ENCODE measurements at places on chromosomes 6 and 20.

GRCh38 chr6:87575423-87575822 is 14.4 kb downstream of the RARS2 start:
- no peak for DNase-seq

- DNase-seq: no peak
Observed at GRCh38 chr6:90982051-90982450, 395.2 kb upstream of the MAP3K7 start.

GRCh38 chr6:151300267-151300991 is 60.7 kb downstream of the AKAP12 start:
- no peak for DNase-seq

DNA sequence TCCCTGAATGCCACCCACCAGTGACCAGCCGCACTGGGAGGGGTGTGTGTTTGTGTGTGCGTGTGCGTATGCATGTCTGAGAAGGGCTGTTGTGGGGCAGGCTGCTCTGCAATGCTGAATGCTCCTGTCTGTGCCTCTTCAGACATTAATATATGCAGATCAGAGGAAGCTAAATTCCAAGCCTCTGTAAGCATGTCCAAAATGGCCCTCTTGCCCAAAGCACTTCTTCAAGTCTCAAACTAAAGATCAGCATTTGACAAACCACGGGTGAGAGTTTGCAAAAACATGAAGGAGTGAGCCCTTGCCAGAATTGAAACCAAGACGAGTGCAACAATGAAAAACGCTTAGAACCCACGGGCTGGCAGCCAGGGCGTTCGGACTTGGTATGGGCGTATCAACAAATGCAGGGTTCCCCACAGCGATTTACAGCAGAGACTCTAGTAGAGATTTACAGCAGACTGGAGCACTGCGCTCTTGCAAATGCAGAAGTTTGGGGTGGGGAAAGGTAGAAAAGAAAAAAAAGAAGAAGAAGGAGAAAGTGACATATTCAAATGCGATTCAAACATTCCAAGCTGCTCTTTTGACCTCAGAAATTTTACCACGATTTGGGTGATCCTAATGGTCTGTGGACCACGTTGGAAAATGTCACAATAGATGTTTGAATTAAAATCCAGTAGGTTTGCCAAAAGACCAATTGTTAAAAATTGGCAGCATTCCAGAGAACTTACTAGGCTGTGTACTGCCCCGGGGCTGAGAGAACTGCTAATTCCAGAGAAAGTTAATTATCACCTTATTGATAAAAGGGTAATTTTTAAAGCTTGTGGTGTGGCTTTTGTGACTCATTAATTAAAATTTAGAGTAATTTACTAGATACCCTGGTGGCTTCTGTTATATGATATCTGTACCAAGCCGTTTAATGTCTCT is 3.5 kb downstream of the SCML4 start:
- peak; percentile 14 for DNase-seq

DNA sequence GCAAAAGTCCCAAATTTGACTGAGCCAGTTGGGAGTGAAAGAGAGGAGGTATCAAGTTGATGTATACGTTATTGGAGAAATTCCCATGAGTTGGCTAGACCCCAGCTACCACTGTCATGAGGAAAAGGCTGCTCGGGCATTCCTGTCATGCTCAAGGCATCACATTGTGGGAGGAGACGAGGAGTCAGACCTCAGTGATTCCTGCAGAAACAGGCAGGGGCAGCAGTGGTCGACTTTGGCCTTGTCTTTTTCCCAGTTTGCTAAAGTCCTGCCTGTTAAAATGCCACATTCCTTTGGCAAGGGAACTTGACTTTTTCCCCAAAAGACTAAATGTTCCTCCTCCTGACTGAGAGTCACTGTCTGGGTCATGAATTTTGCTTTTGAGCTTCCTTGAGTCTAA is 295.5 kb upstream of the HS3ST5 start:
- DNase-seq: peak; percentile 11

DNA sequence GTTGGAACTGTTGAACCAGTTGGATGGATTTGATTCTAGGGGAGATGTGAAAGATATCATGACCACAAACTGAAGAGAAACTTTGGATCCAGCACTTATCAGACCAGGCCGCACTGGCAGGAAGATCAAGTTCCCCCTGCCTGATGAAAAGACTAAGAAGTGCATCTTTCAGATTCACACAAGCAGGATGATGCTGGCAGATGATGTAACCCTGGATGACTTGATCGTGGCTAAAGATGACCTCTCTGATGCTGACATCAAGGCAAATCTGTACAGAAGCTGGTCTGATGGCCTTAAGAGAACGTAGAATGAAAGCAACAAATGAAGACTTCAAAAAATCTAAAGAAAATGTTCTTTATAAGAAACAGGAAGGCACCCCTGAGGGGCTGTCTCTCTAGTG is 72.8 kb upstream of the CDYL start:
- no peak for DNase-seq

GRCh38 chr6:159887146-159887545 is 3.6 kb upstream of the MAS1 start:
- DNase-seq: no peak

DNA sequence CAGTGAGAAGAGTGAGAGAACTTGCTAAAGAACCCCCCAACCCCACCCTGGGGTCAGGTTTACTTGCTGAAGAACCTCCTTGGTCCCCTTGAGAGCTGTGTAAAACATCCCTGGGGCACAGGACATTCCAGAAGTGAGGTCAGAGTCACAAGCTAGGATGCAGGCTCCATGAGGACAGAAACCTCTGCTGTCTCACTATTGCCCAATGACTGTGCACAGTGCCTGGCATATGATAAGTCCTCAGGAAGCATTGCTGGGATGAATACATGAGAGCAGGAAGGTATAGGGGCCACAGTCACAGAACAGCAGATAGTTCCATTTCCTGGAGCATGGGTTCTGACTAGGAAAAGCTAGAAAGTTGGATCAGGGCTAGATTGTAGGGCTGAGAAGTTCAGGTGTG is 18.4 kb downstream of the NT5E start:
- DNase-seq: peak; percentile 67

- DNase-seq: no peak
Observed at GRCh38 chr6:166415833-166416347, 33.1 kb upstream of the MPC1 start.

- no peak for DNase-seq
Observed at GRCh38 chr20:3854462-3854871, 7.8 kb downstream of the MAVS start.

GRCh38 chr20:25452333-25452732 is 44.9 kb downstream of the GINS1 start:
- DNase-seq: no peak

DNA sequence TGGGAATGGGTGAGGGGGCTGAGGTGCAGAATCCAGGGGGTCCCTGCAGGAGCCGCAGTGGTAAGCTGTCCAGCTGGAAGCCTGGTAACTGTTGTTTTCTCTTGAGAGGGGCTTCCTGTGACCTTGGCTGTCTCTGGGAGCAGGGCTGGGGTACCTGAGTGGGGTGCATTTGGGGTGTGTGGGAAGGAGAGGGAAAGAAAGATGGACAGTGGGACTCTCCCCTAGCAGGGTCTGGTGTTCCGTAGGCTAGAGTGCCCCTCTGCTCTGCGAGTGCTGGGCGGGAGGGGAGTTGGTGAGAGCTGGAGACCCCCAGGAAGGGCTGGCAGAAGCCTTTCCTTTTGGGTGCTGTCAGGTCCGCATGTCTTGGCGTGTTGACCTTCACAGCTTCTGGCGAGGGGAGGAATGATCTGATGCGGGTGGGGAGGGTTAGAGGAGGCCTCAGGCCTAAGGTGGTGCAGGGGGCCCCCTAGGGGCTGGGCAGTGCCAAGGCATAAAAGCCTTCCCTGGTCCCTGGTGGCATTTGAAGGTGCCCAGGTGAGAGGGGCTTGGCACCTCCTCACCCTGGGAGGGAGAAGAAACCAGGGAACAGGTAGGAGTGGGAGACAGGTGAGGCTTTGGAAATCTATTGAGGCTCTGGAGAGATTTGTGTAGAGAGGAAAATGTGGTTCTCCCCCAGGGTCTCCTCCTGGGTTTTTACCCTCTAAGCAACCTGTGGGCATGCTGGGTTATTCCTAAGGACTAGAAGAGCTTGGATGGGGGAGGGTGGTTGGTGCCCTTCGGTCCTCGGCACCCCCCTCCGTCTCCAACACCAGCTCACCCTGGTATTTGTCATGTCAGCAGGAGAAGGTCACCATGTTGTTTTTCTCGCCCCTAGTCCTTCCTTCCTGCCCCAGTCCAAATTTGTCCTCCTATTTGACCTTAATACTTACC is 3.3 kb downstream of the VEGFA start:
- DNase-seq: peak; percentile 77

DNA sequence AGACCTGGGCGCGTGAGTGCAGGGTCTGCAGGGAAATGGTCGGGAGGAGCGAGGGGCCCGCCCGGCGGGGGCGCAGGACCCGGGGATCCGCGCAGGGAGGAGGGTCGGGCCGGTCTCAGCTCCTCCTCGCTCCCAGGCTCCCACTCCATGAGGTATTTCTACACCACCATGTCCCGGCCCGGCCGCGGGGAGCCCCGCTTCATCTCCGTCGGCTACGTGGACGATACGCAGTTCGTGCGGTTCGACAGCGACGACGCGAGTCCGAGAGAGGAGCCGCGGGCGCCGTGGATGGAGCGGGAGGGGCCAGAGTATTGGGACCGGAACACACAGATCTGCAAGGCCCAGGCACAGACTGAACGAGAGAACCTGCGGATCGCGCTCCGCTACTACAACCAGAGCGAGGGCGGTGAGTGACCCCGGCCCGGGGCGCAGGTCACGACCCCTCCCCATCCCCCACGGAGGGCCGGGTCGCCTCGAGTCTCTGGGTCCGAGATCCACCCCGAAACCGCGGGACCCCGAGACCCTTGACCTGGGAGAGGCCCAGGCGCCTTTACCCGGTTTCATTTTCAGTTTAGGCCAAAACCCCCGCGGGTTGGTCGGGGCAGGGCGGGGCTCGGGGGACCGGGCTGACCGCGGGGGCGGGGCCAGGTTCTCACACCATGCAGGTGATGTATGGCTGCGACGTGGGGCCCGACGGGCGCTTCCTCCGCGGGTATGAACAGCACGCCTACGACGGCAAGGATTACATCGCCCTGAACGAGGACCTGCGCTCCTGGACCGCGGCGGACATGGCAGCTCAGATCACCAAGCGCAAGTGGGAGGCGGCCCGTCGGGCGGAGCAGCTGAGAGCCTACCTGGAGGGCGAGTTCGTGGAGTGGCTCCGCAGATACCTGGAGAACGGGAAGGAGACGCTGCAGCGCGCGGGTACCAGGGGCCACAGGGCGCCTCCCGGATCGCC is 54.2 kb upstream of the HLA-A start:
- DNase-seq: peak; percentile 62

DNA sequence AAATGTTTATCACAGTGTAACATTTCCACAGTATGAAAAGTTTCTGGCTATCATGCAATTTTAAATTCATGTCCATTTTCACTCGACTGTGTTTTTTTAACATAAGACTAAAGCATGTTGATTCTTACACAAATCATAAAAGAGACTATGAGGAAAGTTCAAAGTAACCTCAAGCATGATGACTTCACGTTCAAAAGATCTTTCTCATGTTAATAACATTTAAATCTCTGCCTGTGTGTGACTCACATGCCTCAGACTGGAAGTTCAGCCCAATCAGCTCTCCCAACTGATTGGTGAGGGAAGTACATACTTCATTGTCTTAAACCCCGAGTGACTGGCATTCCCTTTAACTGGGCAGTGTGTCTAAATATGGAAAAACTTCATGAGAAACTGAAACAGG is 37.4 kb downstream of the ATXN1 start:
- peak; percentile 93 for DNase-seq

DNA sequence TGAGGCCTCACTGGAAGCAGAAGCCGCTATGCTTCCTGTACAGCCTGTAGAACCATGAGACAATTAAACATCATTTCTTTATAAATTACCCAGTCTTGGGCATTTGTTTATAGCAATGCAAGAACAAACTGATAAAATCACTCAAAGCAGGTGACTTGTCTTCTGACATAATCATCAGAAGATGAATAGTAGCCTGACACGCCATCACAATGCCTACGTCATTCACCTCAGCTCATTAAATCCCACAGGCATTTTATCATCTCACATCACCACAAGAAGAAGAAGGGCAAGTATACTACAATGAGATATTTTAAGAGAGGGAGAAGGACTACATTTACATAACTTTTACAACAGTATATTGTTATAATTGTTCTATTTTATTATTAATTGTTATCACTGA is 3.1 kb upstream of the CAP2 start:
- DNase-seq: no peak

DNA sequence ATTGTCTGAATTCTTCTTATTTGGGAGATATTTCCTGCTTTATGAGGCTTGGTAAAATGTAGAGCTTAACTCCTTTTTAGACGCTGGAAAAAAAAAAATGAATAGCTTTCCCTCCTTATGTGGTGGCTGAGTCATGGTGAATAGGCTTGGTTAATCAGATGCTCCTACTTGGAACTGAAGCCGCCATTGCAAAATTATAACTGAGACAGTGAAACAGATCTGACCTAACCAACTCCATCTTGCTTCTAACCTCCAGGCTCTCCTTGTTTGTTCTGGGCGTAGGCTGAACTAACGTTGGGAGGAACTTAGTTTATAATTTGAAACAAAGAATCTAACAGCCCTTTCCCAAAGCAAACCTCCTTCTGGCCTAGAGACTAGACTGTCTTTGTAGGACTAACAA is 43.2 kb upstream of the PLCB4 start:
- peak; percentile 47 for DNase-seq

DNA sequence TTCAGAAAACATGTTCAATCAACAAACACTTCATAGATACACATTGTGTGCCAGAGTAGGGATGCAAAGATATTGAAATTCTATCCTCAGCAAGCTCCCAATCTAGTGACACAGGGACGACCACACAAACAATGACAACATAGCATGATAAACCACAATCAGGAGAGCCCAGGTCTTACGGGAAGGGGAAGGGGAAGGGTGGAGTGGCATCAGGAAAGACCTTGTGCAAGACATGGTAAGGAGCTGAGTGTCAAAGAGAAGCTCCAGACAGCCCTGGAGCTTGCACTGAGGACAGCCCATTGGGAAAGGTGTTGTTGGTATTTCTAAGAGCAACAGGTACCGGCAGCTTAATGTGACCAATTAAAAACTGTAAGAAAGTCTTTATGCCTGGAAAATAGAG is 103.6 kb downstream of the PDE7B start:
- DNase-seq: no peak

DNA sequence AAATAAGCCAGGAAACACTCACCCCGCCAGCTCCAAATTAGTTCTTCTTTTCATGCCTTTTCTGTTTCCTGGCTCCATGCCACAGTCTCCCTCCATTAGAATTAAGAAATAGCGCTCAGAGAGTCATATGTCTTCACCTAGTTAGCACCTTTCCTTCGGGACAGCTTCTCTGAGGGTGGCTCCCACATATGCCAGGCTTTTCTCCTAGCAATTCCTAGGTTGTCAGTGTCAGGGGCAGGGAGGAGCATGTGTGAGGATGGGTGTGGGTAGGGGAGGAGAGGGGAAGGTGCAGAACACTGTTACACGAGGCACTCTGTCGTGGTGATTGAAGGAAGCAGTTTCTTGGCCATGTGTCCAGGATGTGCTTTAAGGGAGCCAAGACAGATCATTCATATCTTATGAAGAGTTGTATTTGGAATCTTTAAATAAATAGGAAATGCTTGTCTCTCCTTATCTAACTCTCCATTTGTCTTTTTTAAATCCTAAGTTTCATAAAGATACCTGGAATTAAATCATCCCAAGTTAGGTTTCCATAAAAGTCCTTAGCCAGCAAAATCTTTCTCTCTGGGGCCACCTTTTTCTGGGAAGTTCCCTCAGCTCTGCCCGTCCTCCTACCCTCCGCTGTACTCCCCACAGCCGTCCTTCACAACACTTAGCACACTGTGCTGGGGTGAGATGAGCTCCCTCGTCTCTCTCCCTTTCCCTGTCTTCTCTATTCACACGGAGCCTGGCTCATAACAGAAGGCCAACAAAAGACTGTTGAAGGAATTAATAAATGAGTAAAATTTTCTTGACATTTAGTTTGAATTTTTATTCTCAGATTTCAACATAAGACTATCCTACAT is 361.0 kb downstream of the CD83 start:
- no peak for DNase-seq

All from adipocyte (in vitro differentiated cells).